Activated CD8-positive, alpha-beta memory T cell treated with anti-CD3 and anti-CD28 coated beads, Interleukin-2, amount 10 ng/mL, durations not matched to agents 7 days and 5 days (primary cell): ENCODE measurements at places on chromosomes 2 and 18. TPM values are rescaled to one million over a fixed set of nuclear protein-coding genes. Genes with fewer than 3 reads are reported as not detected.

GRCh38 chr2:169343202-169343601, 19.1 kb downstream of the LRP2 start:
- no peaks in the 10 kb centered on the region for H3K36me3 ChIP-seq
- no peak overlapping the region for H3K27ac ChIP-seq

DNA sequence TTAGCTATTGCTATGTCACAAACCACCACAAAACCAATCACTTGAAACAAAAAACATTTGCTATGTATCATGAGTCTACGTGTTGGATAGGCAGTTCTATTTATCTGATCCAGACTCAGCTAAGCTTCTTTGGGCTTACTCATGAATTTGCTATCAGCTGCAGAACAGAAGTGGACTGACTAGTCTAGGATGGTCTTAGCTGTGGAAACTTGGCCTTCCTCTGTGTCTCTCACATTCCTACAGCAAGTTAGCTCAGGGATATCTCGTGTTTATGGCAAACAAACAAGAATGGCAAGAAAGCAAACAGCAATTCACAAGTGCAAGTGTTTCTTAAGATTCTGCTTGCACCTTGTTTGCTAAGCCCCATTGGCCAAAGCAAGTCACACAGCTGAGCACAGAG, 288.0 kb upstream of the TNP1 start:
- DNase-seq, result no peak
- H3K27me3 ChIP-seq, result no peaks in the 10 kb centered on the region
- no peak overlapping the region for H3K4me3 ChIP-seq
- H3K27ac ChIP-seq, result no peak overlapping the region
- no peaks in the 10 kb centered on the region for H3K4me1 ChIP-seq
- H3K36me3 ChIP-seq, result no peaks in the 10 kb centered on the region

DNA sequence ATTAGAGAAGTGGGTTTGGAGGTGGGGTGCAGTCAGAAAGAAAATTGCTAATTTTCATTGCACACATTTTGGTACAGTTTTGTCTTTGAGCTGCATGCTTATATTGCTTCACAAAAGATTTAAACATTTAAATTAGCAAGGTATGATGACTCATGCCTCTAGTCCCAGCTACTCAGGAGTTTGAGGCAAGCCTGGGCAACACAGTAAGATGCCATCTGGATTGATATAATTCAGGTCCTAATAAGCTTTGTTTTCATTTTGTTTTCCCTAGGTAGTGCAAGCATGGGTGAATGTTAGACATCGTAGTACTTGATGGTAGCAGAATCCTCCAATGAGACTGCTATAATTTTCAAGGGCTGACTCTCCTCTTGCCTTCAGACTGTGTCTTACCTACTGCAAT, 396.7 kb upstream of the RGPD4 start:
- no peaks in the 10 kb centered on the region for H3K4me1 ChIP-seq
- H3K4me3 ChIP-seq, result no peak overlapping the region
- no peaks in the 10 kb centered on the region for H3K36me3 ChIP-seq
- no peak overlapping the region for H3K27ac ChIP-seq

DNA sequence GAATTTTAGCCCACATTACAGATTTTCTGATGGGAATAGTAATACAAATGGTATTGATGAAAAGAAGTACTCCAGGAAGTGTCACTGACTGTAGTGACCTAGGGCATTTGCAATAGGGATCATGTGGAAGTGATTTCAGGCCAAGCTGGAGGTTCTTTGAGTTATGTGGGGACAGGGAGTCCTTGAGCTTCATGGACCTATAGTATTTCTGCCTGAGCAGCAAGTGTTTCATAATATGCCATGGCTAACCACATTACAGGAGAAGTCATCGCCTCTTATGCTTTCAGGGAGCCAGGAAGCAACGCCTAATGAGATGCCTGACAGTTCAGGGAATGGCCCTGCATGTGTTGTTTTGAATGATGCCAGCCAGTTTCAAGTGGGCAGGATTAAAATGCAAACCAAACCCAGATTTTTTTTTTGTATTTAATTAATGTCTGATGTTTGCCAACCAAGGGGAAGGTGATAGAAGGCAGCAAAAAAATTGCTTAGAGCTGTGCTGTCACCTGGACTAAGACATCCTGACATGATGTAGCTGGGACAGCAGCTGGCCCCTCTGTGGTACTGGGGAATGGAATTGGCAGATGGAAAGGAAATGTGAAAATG, 109.5 kb downstream of the RAPGEF4 start:
- DNase-seq, result no peak
- H3K27ac ChIP-seq, result no peak overlapping the region
- no peak overlapping the region for H3K4me3 ChIP-seq
- H3K4me1 ChIP-seq, result no peaks in the 10 kb centered on the region
- H3K36me3 ChIP-seq, result no peaks in the 10 kb centered on the region

Gene CCL20
- total RNA-seq, result not detected

- no peak for DNase-seq
- H3K27me3 ChIP-seq, result no peaks in the 10 kb centered on the region
- no peaks in the 10 kb centered on the region for H3K36me3 ChIP-seq
Measured at GRCh38 chr2:191174442-191174841, 23.6 kb upstream of the STAT4 start.

- no peaks in the 10 kb centered on the region for H3K4me1 ChIP-seq
- H3K4me3 ChIP-seq, result no peak overlapping the region
- DNase-seq, result no peak
- no peaks in the 10 kb centered on the region for H3K36me3 ChIP-seq
Measured at GRCh38 chr2:53516650-53517049, 251.0 kb upstream of the CHAC2 start.

DNA sequence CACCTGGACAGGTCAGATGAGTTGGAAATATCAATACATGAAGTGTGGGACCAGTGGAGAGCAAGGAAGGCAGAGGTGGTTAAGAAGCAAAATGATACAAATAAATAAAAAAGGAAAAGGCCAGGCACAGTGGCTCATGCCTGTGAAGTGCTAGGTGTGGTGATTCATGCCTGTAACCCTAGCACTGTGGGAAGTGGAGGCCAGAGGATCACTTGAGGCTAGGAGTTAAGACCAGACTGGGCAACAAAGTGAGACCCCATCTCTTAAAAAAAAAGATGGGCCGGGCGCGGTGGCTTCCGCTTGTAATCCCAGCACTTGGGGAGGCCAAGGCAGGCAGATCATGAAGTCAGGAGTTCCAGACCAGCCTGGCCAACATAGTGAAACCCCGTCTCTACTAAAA, 2.9 kb downstream of the STON1 start:
- no peak for DNase-seq
- peaks cover 10% of the 10 kb centered on the region for H3K4me1 ChIP-seq
- peaks cover 1% of the 10 kb centered on the region for H3K36me3 ChIP-seq
- no peak overlapping the region for H3K27ac ChIP-seq
- no peak overlapping the region for H3K4me3 ChIP-seq
- peaks cover 5% of the 10 kb centered on the region for H3K27me3 ChIP-seq

- H3K4me1 ChIP-seq, result no peaks in the 10 kb centered on the region
- no peak overlapping the region for H3K4me3 ChIP-seq
- no peak overlapping the region for H3K27ac ChIP-seq
- no peaks in the 10 kb centered on the region for H3K36me3 ChIP-seq
- peak; percentile 44 for DNase-seq
Measured at GRCh38 chr2:148201075-148202004, 180.4 kb downstream of the MBD5 start.

Gene CLHC1
- 11.5 TPM for total RNA-seq

- no peak overlapping the region for H3K4me3 ChIP-seq
- no peak for DNase-seq
- no peaks in the 10 kb centered on the region for H3K4me1 ChIP-seq
- H3K36me3 ChIP-seq, result peaks cover 3% of the 10 kb centered on the region
- H3K27me3 ChIP-seq, result peaks cover 21% of the 10 kb centered on the region
- H3K27ac ChIP-seq, result no peak overlapping the region
Measured at GRCh38 chr2:48162742-48163141, 256.4 kb upstream of the FBXO11 start.

DNA sequence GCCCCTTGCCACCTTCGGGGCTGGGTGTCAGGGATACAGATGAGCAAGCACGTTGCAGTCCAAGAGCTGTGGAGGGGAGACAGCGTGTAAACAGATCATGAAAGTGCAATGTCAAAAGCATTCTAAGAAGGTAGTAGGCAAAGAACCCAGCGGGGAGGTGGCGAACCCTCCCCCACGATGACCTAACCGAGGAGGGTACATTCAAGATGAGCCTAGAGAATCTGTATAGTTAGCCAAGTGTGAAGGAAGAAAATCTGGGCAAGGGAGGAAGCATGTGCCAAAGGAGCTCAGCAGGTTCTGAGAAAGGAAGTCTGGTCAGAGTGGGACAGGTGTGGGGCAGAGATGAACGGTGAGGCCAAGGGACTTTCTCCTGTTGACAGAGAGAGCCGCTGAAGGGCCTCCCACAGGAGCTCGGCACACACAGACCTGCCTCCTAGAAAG, 106.9 kb downstream of the SP3 start:
- no peak overlapping the region for H3K27ac ChIP-seq
- no peak for DNase-seq
- no peaks in the 10 kb centered on the region for H3K36me3 ChIP-seq

Gene CYP1B1
- total RNA-seq, result 4.2 TPM

GRCh38 chr18:61732854-61733253, 160.0 kb downstream of the RNF152 start:
- peaks cover 2% of the 10 kb centered on the region for H3K27me3 ChIP-seq
- no peaks in the 10 kb centered on the region for H3K4me1 ChIP-seq

- H3K36me3 ChIP-seq, result peaks cover 12% of the 10 kb centered on the region
- peaks cover 26% of the 10 kb centered on the region for H3K4me1 ChIP-seq
- no peak overlapping the region for H3K4me3 ChIP-seq
- no peak overlapping the region for H3K27ac ChIP-seq
Measured at GRCh38 chr2:196967116-196967515, 40.6 kb upstream of the PGAP1 start.

DNA sequence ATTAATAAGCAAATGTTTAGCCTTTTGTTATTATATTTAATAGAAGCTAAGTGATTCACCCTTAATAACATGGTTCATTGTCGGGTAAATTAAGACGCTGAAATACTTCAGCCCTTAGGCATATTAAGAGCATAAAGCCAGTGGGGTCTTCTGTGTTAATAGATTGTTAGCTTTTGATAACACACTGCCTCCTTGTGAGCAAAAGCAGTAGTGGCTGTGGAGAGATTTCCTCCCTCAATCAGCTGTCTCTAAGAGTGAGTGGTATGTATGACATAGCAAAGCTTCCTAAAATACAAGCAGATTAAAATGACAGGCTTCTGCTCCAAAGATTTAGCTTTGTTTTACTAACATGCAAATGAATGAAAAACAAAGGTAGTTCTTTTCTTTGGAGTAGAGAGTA, 143.7 kb upstream of the SYT4 start:
- H3K27me3 ChIP-seq, result no peaks in the 10 kb centered on the region
- H3K36me3 ChIP-seq, result no peaks in the 10 kb centered on the region
- no peak overlapping the region for H3K27ac ChIP-seq
- DNase-seq, result no peak
- no peaks in the 10 kb centered on the region for H3K4me1 ChIP-seq
- no peak overlapping the region for H3K4me3 ChIP-seq

DNA sequence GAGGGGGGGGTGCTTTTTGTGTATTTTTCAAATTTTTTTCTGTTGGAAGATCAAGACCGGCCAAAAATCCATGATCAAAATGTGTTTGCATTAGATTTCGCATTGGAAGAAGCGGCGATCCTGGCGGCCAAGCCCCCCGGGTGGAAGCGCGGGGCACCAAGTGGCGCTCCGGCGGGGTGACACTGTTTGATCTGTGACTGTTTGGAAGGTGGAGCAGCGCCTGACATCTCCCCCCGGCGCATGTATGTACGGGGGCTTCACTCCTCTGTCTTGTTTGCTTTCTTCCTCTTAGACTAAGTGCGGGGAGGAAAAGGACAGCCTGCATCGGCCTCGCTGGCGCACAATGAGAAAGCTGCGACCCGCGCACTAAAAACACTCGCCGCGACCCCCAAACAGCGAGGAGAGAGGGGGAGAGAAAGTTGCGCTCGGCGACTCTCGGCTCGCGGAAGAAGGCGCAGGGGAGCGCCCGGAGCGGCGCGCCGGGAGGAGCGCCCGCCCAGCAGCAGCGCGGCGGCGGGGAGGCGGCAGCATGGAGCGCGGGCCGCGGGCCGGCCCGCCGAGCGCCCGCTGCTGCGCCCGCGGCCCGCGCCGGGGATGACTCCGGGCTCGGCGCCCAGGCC, 515 bp downstream of the TSHZ1 start:
- peak overlapping the region; percentile 98 for H3K4me3 ChIP-seq
- H3K27ac ChIP-seq, result peak overlapping the region; percentile 98
- H3K4me1 ChIP-seq, result peaks cover 57% of the 10 kb centered on the region

- no peaks in the 10 kb centered on the region for H3K27me3 ChIP-seq
- peak within 1 kb of the TSS; percentile 90 for H3K4me3 ChIP-seq
- peaks cover 37% of the 10 kb centered on the region for H3K4me1 ChIP-seq
- H3K27ac ChIP-seq, result peak within 1 kb of the TSS; percentile 97
Measured at GRCh38 chr2:210476194-210477128, at the start of gene LANCL1. Gene LANCL1, minus strand, starts transcription at chr2:210476759. Its CDS starts 363 bp downstream, at chr2:210476396.

DNA sequence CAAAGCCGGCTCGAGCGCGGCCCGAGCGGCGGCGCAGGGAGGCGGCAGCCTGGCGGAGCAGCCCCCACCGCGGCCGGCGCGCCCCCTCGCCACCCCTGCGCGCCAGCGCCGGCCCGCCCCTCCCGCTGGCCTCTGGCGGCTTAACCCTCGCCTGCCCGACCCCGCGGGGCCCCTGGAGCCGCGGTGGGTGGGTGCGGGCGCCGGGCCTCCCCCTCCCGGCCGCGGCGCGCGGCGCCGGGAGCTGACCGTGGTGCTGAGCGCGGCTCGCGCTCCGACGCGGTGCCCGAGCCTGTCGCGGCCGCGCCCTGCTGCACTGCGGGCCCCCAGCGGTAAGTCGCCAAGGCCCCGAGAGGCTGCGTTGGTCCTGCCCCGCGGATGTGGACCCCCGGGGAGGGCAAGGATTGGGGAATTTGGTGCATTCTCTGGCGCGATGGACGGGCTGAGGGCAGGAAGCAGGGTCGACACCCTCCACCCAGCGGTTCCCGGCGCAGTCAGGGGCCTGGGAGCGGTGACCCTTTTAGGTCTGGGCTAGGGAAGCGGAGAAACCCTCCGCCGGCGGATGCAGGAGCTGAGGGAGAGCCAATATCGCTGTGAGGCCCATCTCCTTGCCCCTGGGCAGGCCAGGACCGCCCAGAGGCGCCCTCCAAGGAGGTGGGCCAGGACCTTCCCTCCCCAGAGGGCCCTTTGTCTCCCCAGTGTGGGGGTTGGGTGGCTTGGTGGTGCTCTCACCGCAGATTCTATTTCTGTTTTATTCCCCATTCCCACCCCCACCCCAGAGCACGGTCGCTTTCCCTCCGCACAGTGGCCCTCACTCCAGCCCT, 923 bp downstream of the AMER3 start:
- peaks cover 5% of the 10 kb centered on the region for H3K4me1 ChIP-seq
- no peak overlapping the region for H3K27ac ChIP-seq
- peak overlapping the region; percentile 22 for H3K4me3 ChIP-seq
- H3K27me3 ChIP-seq, result peaks cover 50% of the 10 kb centered on the region
